ENCODE measurements at places on chromosomes 16 and 17.

DNA sequence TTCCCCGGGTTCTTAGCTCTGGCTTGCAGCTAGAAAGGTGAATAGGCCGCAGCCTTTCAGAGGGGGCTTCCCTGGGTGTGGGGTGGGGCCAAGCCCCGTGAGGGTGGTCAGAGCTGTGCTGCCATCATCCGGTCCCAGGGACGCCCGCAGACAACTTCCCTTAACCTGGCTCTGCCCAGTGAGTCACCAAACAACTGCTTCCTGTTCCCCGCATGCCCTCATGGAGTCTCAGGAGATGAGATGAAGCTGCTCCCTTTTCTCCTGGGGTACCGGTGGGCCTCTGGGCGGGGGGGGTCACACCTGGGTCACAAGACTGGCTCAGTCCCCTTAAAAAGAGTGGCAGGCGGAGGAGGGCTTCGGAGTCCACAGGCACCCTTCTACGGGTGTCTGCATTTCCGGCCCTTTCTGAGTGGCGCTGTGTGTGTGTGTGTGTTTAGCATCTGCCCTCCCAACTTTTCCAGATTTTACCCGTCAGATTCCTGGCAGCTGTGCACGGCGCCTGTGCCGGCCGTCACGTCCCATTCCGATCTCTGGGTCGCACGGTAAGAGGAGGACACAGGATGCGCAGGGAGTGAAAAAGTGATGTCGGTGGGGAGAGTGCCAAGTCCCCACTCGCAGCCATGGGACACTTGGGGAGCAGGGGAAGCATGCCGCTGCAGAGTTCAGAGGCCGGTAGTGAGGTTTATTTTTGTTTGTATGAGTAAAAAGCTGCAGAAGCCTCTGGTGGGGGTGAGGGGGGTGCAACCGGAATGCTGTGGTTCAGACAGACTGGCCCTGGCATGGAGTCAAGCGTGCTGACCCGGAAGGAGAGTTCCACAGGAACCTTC lies 16.8 kb downstream of the HIC1 start:
- peak; percentile 52 for ATAC-seq
- H3K36me3 ChIP-seq = peaks cover 70% of the 10 kb centered on the region
- no peak overlapping the region for H3K4me3 ChIP-seq
- H3K27me3 ChIP-seq = no peaks in the 10 kb centered on the region
- H3K4me1 ChIP-seq = peaks cover 58% of the 10 kb centered on the region

GRCh38 chr17:67557921-67558320 lies 159.8 kb upstream of the NOL11 start:
- H3K27me3 ChIP-seq = no peaks in the 10 kb centered on the region
- no peak overlapping the region for H3K4me3 ChIP-seq
- no peak for ATAC-seq
- no peak overlapping the region for H3K27ac ChIP-seq
- H3K36me3 ChIP-seq = no peaks in the 10 kb centered on the region

GRCh38 chr16:53084141-53084541 lies 29.4 kb downstream of the CHD9 start:
- H3K27ac ChIP-seq = peak overlapping the region; percentile 78
- peaks cover 36% of the 10 kb centered on the region for H3K4me1 ChIP-seq
- no peaks in the 10 kb centered on the region for H3K36me3 ChIP-seq

- H3K4me1 ChIP-seq = no peaks in the 10 kb centered on the region
- no peak overlapping the region for H3K27ac ChIP-seq
- no peak for ATAC-seq
- H3K36me3 ChIP-seq = no peaks in the 10 kb centered on the region
- no peak overlapping the region for H3K4me3 ChIP-seq
Observed at GRCh38 chr16:5706211-5706610, 608.6 kb upstream of the EEF2KMT start.

DNA sequence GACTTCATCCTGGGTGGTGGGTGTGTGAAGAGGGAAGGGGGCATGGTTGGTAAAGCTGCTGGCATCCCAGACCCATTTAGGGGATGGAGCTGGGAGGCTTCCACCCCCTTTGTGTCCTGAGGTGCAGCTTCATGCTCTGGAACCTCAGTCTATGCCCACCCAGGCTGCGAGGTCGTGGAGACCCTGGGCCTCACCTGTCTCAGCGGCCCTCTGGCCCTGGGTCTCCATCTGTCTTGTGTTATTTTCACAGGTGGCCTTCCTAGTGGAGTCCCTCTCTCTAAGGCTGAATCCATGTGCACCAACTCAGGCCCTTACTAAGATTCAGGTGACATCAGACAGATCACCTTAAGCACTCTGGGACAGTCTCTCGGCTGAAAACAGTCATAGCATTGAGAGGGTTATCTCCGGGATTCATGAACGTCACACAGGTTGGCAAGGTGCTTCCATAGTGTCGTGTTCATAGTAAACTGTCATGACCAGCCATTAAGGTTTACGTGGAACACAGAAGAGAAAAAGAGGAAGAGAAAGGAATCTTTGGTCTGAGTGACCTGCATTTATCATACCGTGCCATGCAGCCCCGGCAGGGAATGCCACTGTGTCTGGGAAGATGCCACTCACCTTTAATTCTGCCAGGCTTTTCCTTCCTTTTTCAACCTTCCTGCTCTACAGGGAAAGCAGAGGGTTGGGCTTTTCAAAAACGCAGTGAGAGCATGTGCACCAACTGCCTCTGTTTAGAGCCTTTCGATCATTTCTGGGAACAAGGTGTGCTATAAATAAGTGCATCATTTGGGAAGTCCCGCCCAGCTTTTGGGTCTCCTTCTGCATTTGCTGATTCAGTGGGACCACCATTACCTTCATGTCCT lies 4.5 kb upstream of the FOXL1 start:
- ATAC-seq = no peak
- peaks cover 100% of the 10 kb centered on the region for H3K27me3 ChIP-seq
- H3K27ac ChIP-seq = no peak overlapping the region
- H3K4me1 ChIP-seq = peaks cover 26% of the 10 kb centered on the region
- no peaks in the 10 kb centered on the region for H3K36me3 ChIP-seq

- peaks cover 42% of the 10 kb centered on the region for H3K36me3 ChIP-seq
- no peak for ATAC-seq
- peak overlapping the region; percentile 98 for H3K4me3 ChIP-seq
- peak overlapping the region; percentile 89 for H3K27ac ChIP-seq
Observed at GRCh38 chr16:88856122-88856827, 472 bp downstream of the GALNS start.

- no peaks in the 10 kb centered on the region for H3K36me3 ChIP-seq
- no peak overlapping the region for H3K4me3 ChIP-seq
- no peaks in the 10 kb centered on the region for H3K27me3 ChIP-seq
- peak overlapping the region; percentile 59 for H3K27ac ChIP-seq
- ATAC-seq = no peak
Observed at GRCh38 chr16:10121491-10121890, 60.7 kb downstream of the GRIN2A start.

DNA sequence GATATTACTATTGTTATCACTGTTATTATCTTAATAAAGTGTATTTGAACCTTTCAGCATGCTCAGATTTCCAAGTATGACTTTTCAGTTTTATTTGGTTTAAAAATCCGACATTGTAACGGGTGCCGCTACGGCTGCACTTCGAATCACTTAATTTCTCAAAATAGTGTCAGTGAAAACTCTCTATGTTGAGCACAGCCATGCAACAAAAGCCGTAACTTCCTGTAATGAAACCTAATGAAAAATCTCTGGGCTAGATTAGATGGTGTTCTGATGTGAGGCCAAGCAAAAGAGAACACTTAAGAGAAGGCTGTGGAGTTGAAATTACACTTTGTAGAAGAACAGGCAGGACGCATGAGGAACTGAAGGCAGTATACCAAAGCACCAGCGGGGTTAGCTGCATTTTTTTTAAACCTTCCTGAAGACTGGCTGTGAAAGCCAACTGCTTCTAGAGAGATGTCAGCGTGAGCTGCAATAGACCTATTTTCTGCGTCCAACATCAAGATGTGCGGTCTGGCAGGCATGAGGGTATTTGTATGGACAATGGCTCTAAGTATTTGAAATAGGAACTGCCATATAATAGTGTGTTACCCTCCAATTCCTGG lies 1545.0 kb upstream of the GOT2 start:
- peaks cover 3% of the 10 kb centered on the region for H3K27me3 ChIP-seq
- H3K36me3 ChIP-seq = no peaks in the 10 kb centered on the region
- no peak overlapping the region for H3K4me3 ChIP-seq
- no peak for ATAC-seq

- ATAC-seq = no peak
- H3K27ac ChIP-seq = no peak overlapping the region
- H3K4me1 ChIP-seq = no peaks in the 10 kb centered on the region
- peaks cover 51% of the 10 kb centered on the region for H3K27me3 ChIP-seq
Observed at GRCh38 chr17:34126965-34127364, 128.1 kb upstream of the CCL2 start.

All from gastroesophageal sphincter (tissue), 4 donors.